ENCODE measurements at places on chromosomes 5 and 9.

- DNase-seq = no peak
Measured at GRCh38 chr5:79617539-79617938, 5.3 kb downstream of the TENT2 start.

GRCh38 chr5:91820874-91821273, 437.8 kb upstream of the ARRDC3 start:
- DNase-seq = no peak

- peak; percentile 11 for DNase-seq
Measured at GRCh38 chr5:171122372-171122771, 186.7 kb upstream of the TLX3 start.

DNA sequence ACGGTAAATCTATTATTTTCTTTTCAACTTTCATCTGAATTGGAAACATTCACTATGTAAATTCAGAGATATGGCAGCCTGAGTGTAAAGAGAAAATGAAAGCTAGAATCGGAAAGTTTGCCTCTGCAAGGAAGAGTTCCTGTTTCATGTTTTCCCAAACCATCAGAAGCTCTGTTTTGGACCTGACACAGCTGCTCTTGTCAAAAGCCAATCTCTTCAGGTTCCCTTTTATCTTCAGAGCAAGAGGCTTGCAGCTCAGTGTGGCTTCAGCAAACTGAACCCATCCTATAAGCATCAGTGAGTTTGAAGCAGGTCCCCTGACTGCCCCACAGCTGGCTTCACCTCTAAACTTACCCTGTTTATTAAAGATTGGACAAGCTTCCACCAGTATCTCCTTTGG, 1099.7 kb downstream of the DTWD2 start:
- no peak for DNase-seq

DNA sequence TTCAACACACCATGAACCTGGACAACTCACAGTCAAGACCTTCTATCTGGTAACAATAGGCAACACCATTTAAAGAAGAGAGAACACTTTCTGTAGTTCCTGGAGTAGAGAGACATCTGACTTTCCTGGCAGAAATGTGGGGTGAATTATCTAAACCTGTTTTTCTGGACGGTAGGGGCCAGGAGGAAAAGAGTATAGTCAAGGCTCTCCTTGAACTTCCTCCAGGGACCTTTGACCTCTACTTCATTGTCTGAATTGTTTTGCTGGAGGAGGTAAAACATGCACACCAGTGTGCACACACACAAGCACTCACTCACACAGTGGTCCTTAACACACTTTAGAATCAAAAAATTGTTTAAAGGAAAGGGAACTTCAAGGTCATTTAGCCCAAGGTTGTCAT, 13.2 kb downstream of the S100Z start:
- no peak for DNase-seq

DNA sequence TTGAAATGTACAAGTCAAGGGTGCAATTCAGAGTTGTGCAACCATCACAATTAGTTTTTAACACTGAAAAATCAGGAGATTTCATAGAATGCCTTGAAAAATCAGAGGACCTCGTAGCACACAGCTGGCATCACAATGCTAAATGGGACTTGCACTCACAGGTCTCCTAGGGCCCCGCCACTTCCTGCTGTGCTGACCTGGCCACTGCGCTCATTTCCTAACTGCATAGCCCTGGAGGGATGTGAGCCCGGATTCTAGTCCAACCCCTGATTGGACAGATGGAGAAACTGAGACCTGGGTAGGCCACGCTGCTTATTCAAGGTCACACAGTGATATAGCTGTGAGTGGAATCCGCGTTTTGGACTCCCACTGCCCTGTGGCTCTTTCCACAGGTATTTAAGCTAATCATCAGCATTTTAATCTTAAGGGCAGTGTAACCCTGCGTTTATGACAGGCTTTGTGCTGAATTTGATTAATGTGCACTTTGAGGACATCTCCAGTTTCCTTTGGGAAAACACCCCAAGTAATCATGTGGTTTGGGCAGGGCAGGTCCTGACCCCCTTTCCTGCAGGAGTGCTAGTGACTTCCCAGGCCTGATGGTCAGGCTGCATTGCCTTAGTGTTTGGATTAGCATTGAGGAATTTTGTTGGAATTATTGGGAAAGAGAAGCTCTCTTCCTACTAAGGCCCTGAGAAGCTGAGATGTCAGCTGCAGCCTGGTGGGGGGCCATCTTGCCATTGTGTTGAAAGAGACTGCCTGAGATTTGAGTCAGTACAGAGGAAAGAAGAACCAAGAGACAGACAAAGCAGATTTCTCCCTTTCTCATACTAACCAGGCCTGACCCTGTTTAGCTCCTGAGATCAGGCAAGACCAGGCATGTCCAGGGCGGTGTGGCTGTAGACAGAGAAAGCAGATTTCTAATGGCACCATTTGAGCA, 36.2 kb downstream of the STC2 start:
- DNase-seq = no peak

DNA sequence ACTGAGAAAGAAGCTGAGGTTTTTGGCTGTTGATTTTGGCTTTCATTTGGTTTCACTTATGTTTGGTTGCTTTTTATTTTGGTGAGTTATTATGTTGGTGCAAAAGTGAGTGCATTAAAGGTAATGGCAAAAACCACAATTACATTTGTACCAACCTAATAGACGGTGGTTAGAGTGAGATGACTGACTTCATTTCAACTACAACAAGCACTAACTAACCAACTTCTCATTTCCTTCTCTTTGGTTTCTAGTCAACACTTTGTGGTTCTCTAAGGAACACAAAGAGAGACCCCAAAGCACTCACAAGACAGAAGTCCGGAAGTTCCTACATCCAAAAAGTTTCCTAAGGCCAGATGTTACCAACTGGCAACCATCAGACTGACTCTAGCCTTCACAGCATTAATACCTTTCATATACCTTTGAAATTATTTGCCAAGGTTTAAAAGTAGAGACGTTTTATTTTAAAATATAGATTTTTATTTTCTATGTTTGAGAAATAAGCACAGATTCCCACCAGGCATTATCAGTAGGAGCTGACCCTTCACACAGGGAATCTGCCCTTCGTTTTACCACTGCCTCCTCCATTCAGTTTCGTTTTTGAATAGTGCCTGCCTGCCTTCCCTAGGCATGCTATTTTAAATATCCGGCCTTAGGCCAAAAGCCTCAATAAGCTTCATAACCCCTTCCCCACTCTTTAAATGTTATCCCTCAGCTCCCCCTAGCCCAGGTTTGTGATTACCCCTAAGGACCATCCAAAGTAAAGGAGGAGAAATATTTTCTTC, 301.1 kb upstream of the PTGER4 start:
- no peak for DNase-seq

GRCh38 chr5:169788168-169788567, 151.1 kb downstream of the DOCK2 start:
- peak; percentile 87 for DNase-seq

- no peak for DNase-seq
Measured at GRCh38 chr5:109099081-109099480, 310.7 kb downstream of the PJA2 start.
